ENCODE measurements at places on chromosomes 7 and 10.
A peak's percentile ranks its signal among the peaks of the same experiment; 100 is the strongest.

DNA sequence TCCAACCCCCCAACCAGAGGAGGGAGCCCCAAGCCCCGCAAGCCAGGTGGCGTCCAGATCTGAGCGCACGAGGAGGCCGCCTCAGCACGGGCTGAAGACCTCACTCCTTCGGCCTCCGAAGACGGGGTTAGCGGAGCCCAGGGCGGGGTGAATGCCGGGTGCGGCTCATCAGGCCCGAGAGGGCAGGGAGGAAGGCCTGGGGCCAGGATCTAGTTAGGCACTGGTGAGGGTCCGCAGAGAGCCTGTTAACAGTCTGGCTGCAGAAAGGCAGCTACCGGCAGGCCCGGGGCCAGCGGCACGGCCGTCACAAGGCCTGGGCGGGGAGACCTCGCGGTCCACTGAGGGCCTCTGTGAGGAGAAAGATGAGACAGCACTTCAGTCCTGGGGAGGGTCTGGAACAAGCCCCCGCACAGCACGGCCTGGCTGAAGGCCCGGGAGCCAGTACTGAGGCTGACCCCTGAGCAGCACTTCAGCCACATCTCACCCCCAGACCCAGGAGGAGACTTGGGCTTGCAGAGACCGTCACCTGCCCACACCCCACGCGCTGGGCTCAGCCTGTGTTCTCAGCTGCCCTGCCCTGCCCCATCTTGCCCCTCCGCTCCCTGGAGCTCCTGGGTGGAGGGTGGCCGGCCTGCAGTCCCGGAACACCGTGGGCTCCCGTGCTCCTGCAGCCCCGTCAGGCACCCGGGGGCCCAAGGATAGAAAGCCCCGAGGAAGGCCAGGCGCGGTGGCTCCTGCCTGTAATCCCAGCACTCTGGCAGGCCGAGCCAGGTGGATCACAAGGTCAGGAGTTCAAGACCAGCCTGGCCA, 193.2 kb downstream of the ELFN1 start:
- DNase-seq: no peak

DNA sequence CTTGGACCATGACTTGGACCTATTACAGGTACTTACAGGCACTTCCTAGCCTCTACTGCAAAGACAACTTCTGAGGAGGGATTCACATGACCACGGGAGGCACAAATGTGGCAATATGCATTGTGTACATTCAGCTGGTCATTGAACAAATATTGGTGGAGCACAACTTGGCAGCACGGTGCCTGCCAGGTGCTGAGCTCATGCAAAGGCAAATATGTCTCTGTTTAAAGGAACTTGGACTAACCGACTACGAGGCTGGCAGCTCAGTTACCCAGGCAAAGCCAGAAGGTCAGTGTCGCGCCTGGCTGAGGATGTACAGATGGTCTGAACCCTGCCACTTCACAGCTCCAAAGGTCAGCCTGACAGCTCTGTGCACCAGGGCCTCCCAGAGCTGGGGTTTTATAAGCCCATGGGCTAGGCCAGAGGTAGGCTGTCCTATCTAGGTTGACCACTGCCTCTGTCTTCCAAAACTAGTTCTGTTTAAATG, 6.1 kb downstream of the DENND11 start:
- no peak for DNase-seq

- no peak for DNase-seq
These were observed 168.3 kb downstream of the MYOF start for GRCh38 chr10:93313798-93314197.

DNA sequence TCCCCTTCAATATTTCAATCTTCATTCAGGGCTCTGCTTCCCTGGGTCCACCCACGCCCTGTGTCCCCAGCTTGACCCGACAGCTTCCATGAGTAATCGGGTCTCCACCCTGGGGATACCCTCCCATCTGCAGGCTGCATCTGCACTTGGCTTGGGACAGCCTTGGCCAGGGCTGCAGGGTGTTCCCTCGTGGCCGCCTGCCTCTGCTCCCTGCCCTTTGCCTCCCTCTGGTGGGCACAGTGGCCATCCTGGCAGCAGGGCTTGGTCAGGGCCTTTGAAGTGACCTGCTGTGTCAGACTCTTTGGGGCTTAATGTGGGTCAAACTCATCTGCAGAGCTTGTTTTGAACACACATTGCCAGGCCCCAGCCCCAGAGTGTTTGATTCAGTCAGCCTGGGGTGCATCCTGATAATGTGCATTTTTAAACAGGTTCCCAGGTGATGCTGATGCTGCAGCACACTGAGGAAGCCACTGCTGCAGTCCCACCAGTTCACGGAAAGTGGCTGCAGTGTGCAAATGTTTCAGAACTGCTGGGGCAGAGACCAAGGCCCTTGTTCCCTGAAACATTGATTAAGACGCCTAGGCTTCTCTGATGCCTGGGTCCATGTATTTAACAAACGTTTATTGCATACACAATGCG, 80.7 kb upstream of the SEC61G start:
- no peak for DNase-seq

DNA sequence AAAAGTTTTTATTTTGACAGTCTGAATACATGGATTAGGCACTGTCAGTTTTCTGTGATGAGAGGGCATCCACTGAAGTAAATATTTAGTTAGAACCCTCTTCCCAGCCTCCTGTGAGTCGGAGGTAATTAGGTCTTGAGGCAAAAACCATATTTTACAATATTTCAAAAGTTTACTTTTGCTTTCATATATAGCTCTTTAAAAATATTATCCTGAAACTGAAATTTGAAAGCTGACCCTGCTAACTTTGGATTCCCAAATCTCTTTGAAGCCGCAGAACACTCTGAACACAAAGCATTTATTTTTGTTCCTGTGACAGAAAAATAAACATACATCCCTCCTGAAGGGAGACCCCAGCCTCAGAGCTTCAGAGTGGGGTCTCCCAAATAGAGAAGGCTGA, 317.4 kb downstream of the KIF20B start:
- no peak for DNase-seq

DNA sequence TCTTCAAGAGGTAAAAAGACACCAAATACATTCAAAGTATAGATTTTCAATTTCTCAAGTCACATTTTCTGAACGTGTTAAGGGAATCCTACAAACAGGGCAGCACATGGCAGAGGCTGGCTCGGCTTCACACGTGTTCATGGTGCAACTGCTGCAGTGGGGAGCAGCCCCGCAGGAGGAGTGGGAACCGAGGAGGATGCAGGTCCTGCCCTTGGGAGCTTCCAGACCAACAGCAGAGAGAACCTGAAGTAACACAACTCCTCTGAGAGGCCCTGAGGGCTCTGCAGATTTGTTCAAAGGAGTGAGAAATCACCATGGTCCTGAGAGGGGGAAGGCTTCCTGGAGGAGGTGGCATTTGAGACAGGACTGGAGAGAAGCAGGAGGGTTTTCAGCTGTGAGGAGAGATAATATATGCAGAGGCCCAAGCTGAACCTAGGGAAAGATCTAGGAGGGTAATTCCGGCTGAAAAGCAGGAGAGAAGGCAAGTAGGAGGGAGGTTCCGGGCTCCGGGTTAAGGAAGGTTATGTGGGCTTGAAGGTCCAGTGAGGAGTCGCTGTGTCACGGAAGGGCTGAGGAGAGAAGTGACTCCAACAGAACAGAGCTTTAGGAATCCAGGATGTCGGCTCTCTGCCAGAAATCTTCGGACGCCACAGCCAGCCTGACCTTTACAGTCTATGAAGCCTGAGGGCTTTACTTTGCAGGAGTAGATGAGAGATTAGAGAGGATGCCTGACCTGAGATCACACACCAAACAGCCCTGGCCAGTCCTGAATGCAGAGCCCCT, 77.5 kb downstream of the GPR26 start:
- no peak for DNase-seq

GRCh38 chr10:59680199-59680598, 29.5 kb downstream of the SLC16A9 start:
- DNase-seq: no peak

- DNase-seq: peak; percentile 58
These were observed 122.7 kb upstream of the PRSS1 start for GRCh38 chr7:142626420-142627035.

- DNase-seq: no peak
These were observed 42.0 kb upstream of the PCLO start for GRCh38 chr7:83204715-83205114.

GRCh38 chr7:125279961-125280360, 350.3 kb upstream of the POT1 start:
- DNase-seq: no peak

GRCh38 chr7:84218681-84219080, 24.1 kb upstream of the SEMA3A start:
- no peak for DNase-seq
